Calu3 (cell line): ENCODE measurements at places on chromosomes 1 and 21. TPM values are rescaled to one million over a fixed set of nuclear protein-coding genes. Genes with fewer than 3 reads are reported as not detected.
A peak's percentile ranks its signal among the peaks of the same experiment; 100 is the strongest.

GRCh38 chr1:214550857-214551435 lies 456 bp downstream of the PTPN14 start:
- DNase-seq, result peak; percentile 61

DNA sequence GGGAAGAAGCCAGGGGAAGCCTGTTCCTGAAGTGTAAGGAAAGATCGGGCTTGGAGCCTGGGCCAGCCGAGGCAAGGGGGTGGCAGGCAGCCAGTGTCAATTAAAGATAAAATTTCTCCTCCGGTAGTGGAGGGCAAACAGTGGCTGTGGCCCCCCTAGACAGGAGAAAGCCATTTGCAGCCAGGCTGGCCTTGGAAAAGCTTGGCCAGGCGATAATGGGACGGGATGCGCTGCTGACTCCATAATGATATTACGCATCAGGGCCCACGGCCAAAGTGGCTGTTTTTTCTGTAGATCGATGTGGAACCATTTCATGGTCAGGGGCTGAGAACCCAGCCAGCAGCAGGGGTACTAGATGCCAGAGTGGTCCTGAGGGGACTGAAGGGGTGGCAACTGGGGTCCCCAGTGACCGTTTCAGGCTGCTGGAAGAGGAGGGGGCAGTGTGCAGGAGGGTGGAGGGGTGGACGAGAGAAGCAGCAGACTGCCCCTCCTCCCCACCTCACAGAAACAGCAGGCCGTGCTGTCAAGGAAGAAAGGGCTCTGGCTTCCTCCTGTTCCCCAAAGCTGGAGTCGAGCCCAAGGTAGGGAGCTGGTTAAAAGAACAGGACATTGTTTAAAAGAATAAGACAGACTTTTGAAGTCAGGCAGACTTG lies 25.2 kb downstream of the KCNC4 start:
- peak; percentile 73 for DNase-seq

The BARHL2 gene
- not detected in 2 replicates for total RNA-seq

DNA sequence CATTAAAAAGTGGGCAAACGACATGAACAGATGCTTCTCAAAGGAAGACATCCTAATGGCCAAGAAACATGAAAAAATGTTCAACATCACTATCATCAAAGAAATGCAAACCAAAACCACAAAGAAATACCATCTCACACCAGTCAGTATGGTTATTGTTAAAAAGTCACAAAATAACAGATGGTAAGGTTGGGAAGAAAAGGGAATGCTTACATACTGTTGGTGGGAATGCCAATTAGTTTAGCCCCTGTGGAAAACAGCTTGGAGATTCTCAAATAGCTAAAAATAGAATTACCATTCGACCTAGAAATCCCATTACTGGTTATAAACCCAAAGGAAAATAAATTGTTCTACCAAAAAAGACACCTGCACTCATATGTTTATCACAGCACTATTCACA lies 369.4 kb downstream of the KCNH1 start:
- DNase-seq, result no peak

DNA sequence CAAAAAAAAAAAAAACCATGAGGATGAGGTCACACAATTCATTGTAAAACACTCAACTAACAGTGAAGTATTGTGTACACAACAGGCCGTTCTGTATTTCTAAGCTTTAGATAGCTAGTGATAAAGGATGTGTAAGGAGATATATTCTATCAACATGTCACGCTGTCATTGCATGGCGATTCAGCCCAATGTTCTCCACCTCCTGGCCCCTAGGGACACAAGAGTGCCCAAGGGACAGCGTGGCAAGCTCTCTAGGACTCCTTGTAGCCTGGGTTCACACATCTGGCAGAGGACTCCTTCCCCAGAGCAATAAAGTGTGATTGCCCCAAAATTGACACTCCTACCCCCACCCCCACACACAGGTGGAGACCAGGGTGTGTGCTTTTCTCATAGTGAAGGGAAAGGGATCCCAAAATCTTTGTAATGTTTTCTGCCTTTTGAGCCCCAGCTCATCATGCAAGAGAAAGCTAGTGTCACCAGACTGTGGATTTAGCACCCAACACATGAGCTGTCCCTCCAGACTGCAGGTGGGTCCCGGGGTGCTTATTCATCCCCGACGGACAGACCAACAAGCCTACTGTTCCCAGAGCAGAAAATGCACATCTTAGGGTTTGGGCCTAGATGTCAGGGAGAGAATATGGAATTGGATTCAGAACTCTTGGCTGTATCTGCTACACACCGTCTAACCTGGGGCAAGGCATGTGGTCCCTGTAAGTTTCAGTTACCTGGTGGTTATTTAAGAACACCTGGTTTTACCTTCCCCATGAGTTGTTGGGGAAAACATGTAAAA lies 11.5 kb downstream of the TMPRSS3 start:
- DNase-seq, result no peak

GRCh38 chr1:232291261-232291660 lies 338.7 kb downstream of the SIPA1L2 start:
- no peak for DNase-seq

- DNase-seq, result no peak
These were observed 9.3 kb downstream of the PODN start for GRCh38 chr1:53071167-53071865.

DNA sequence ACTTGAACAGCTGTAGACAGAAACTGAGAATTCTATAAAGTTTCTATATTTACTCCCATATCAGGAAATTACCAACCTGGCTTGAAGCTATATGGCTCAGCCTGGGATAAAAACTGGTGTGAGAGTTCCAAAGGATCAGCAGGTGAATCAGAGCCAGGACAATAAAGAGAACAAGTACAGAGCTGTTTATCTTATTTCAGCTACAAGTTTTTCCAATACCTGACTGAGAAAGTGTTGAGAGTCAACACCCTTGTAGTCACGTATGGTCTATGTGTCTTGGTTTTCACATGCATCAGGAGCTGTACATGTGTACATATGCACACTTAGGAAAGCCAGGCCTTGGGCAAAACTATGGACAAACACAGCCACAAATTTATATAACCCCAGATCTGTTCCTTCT lies 40.7 kb upstream of the CXADR start:
- no peak for DNase-seq

GRCh38 chr1:186143481-186143880 lies 231.6 kb downstream of the TPR start:
- DNase-seq, result no peak

- no peak for DNase-seq
These were observed 91.8 kb upstream of the SERBP1 start for GRCh38 chr1:67522001-67522441.

The F5 gene
- 8.1 and 16.2 TPM in 2 replicates for total RNA-seq

GRCh38 chr1:11058595-11059154 lies 1.1 kb downstream of the SRM start:
- DNase-seq, result no peak

The BLACAT1 gene
- 14.2 TPM in 2 replicates for total RNA-seq

The PADI4 gene
- not detected in 2 replicates for total RNA-seq

DNA sequence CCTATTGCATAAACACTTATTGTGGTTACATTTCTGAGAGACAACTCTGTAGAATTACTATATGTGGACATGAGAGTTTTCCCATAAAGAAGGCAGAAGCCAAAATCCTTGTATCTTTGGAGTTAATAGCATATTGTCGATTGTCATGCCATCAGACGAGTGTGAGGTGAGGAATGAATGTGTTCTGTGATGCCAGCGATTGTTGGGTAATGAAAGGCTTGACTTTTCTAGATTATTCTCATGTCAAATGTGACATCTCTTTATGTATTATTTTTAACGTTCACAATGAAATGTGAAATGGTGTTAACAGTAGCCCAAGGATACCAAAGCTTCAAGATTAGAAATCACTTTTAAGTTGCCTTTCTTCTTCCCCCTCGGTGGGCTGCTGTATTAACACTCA lies 84.9 kb downstream of the C1orf21 start:
- no peak for DNase-seq

DNA sequence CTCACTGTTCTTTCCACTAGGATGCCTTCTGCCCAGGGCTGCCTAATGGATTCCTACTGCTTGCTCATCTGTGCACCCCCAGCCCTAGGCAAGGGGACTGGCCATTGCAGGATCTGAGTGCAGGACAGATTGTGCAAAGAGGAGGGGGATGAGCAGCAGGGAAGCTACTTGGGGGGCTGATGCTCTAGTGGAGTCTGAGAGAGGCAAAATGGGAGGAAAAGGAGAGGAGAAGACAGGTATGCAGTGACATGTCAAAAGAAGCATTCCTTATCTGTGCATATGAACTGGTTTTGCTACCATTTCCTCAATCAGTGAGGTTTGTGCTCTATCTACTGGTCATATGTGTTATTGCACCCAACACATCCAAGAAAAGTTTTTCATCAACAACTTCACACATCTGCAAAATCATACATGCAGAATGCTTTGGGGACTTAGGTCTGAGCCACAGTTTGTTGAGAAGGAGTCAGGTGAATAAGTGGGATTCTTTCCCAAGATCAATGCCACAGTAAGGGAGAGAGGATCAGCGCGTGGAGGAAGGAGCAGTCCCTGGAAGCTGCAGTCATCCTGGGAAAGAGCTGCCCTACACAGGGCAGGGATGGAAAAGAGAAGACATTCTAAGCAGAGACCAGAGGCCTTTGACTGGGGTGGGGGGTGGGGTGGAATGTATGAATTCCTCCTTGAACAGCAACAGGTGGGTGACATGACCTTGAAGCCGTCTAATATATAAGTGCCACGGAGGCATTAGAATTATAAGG lies 14.4 kb downstream of the SLC5A9 start:
- DNase-seq, result peak; percentile 12

GRCh38 chr1:66696771-66697170 lies 55.5 kb upstream of the DYNLT5 start:
- DNase-seq, result no peak

GRCh38 chr1:200873116-200873670 lies 412 bp downstream of the GPR25 start:
- DNase-seq, result no peak

The FMO5 gene
- total RNA-seq, result 0.61 and 1.0 TPM in 2 replicates

DNA sequence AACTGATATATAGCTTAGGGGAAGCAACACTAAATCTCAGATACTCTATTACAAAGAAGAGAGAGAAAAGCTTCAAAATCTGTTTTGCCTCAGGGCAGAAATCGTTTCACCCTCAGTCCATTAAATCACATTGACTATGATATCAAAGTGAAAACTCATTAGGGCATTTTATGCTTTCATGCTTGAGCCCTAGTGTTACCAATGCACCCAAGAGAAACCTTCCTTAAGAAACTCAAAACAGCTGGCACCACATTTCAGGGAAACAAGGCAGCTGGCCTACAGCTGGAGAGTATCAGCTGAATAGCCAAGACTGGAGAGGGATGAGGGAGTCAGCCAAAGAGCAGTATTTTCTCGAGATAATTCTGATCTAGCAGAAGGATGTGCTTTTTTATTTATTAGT lies 14.9 kb downstream of the COLGALT2 start:
- DNase-seq, result no peak

GRCh38 chr21:25637851-25638659 lies 1.0 kb upstream of the JAM2 start:
- DNase-seq, result no peak

GRCh38 chr1:30598571-30599114 lies 124.7 kb downstream of the MATN1 start:
- DNase-seq, result no peak

The NTRK1 gene
- total RNA-seq, result not detected in 2 replicates

DNA sequence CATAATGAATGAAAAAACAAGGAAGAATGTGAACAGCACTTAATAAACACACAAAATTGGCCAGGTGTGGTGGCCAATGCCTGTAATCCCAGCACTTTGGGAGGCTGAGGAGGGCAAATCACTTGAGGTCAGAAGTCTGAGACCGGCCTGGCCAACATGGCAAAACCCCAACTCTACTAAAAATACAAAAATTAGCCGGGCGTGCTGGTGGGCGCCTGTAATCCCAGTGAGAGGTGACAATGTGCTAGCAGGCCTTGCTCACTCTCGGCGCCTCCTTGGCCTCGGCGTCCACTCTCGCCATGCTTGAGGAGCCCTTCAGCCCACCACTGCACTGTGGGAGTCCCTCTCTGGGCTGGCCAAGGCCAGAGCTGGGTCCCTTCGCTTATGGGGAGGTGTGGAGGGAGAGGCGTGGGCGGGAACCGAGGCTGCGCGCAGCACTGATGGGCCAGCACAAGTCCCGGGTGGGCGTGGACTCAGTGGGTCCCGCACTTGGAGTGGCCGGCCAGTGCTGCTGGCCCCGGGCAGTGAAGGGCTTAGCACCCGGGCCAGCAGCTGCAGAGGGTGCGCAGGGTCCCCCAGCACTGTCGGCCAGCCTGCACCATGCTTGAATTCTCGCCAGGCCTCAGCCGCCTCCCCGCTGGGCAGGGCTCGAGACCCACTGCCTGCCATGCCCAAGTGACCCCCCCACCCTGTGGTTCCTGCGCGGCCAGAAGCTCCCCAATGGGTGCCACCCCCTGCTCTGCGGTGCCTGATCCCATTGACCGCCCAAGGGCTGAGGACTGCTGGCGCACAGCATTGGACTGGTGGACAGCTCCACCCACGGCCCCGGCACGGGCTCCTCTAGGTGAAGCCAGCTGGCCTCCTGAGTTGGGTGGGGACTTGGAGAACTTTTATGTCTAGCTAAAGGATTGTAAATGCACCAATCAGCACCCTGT lies 30.6 kb upstream of the ATG4C start:
- DNase-seq, result no peak

DNA sequence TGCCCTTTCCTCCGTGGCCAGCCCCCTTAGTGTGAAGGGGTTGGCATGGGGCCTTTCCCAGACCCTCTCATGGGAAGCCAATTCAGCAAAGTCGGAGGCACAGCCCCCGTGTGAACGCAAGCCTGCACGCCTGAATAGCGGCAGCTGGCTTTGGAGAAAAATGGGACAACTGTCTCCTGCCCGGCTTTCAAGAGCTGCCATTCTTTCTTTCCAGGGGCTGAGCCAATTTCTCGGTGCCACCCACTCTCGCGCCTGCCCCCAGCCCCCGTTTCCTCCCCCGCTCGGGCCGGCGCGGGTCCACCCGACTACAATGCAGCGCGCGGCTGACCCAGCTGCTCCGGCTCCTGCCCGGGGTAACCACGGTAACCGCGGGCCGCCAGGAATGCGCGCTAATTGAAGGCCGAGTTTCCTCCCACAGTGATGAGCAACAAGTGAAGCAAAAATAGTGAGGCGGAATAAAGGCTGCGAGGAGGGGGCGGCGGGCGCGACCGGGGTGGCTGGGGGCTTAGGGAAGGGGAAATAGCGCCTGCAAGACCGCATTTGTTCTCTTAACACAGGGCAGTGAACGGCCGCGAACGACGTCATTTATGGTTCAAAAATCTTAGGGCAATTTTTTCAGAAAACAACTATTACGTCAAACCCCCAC lies 27.8 kb downstream of the ILDR2 start:
- peak; percentile 16 for DNase-seq

The PDPN gene
- not detected in 2 replicates for total RNA-seq

GRCh38 chr1:208101661-208102431 lies 142.3 kb downstream of the PLXNA2 start:
- DNase-seq, result no peak

The DISP3 gene
- total RNA-seq, result 0.86 and 1.3 TPM in 2 replicates

DNA sequence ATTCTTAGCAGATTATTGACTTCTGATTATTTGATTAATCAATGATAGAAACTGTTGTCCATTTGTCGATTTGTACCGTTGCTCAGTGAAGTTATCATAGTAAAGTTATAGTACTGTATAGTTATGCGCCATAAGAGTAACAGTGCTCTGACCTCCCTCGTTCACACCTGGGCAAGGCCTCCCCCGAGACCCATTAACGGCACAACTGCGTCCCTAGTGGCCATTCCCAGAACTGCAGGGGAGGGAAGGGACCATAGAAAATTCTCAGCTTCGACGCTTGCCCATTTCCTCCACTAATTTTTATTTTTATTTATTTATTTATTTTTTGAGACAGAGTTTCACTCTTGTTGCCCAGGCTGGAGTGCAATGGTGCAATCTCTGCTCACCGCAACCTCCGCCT lies 334.4 kb downstream of the DSCAM start:
- DNase-seq, result no peak

The KCND3 gene
- 0.07 TPM in 1 of 2 replicates, not detected in the other for total RNA-seq

The DNM3 gene
- 1.2 and 1.3 TPM in 2 replicates for total RNA-seq

- DNase-seq, result no peak
These were observed 130.8 kb downstream of the USP25 start for GRCh38 chr21:15860541-15860940.
